ENCODE measurements at places on chromosomes 4 and X. TPM values are rescaled to one million over a fixed set of nuclear protein-coding genes. Genes with fewer than 3 reads are reported as not detected.

The RRAGB gene
- 12.0 TPM for total RNA-seq

The IGFBP7 gene
- total RNA-seq: 191 TPM

The CFI gene
- 0.61 TPM for total RNA-seq

The CCDC160 gene
- not detected for total RNA-seq

The TTC29 gene
- not detected for total RNA-seq
